ENCODE measurements at places on chromosomes 3 and 15. TPM values are rescaled to one million over a fixed set of nuclear protein-coding genes. Genes with fewer than 3 reads are reported as not detected.

- H3K27me3 ChIP-seq, result no peaks in the 10 kb centered on the region
- H3K4me3 ChIP-seq, result no peak overlapping the region
- DNase-seq, result no peak
- H3K27ac ChIP-seq, result no peak overlapping the region
- H3K4me1 ChIP-seq, result no peaks in the 10 kb centered on the region
These were observed 39.0 kb downstream of the KIF9 start for GRCh38 chr3:47243419-47244147.

Gene ECE2
- not detected for total RNA-seq

GRCh38 chr3:23115171-23115877 lies 87.8 kb upstream of the UBE2E2 start:
- H3K36me3 ChIP-seq, result no peaks in the 10 kb centered on the region
- H3K27ac ChIP-seq, result no peak overlapping the region
- peaks cover 6% of the 10 kb centered on the region for H3K4me1 ChIP-seq
- H3K27me3 ChIP-seq, result peaks cover 14% of the 10 kb centered on the region
- DNase-seq, result no peak
- no peak overlapping the region for H3K4me3 ChIP-seq

Gene VEPH1
- 32.3 TPM for total RNA-seq

Gene HEG1
- 126 TPM for total RNA-seq

Data from HFFc6 (cell line).